ENCODE measurements at places on chromosomes 6 and 20.

GRCh38 chr6:40606981-40607380 lies 19.8 kb upstream of the LRFN2 start:
- no peak for DNase-seq

- no peak for DNase-seq
These were observed 32.0 kb downstream of the KCNQ2 start for GRCh38 chr20:63440366-63440955.

DNA sequence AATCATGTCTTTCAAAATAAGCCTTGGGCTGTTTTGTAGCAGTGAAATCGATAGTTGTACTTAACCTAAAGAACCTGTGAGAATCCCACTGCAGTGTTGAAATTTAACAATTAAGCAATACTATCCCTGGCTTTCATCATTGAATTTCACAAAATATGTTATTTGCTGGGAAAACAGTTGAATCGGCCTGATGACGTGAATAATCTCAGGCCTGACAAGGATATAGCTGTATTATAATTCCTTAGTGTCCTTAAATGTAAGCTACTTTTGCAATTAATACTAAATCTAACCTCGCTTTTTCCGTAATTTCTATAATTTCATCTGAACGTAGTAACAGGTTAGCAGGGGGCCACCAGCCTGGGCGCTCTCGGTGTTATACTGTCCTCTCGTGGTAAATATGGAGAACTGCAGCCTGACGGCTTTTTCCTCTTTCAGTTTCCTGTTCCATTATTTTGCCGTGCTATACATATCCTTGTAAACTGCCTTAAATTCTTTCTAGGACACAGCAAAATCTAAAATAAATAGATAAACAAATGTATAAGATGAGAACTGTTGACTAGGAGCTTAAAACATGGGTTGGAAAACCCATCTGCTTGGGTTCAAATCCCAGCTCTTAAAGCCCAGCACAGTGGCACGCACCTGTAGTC lies 24.0 kb downstream of the MTFR2 start:
- DNase-seq, result peak; percentile 42

GRCh38 chr6:134287859-134288537 lies 29.9 kb downstream of the SGK1 start:
- DNase-seq, result no peak

DNA sequence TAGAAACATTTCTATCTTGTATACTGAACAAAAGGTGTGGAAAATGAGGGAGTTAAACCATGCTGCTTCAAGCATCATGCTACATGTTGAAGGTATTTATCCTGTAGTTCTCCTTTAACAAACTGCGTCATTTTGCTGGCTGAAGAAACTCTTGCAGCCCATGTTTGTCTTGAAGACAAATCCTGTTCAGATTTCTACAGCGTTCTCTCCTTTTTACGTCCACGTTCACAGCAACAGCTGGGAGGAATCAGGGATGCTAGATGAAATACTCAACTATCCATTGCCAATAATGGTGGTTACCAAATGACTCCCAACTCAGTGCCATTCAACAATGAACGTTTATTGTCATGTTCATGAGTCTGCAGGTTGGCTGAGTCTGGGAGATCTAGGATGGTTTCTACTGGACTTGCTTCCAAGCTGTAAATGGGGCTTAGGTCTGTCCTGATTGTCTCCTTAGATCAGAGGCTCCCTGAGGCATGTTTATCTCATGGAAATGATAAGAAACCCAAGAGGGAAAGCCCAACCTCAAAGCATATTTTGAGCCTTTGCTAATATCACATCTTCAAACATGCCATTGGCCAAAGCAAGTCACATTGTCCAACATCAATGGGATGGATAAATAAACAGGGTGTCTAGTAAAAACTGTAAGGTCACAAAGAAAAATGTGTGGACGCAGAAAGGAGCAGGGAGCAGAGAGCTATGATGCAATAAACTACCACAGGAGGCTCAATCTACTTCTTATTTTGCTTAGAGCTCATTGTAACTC lies 2.7 kb upstream of the PLCB1 start:
- DNase-seq, result no peak

GRCh38 chr6:10033223-10033829 lies 381.5 kb downstream of the TFAP2A start:
- no peak for DNase-seq
